Pancreas (tissue), 10 donors: ENCODE measurements at places on chromosomes 4 and X. TPM values are rescaled to one million over a fixed set of nuclear protein-coding genes. Genes with fewer than 3 reads are reported as not detected.

Gene MECP2
- total RNA-seq, result 25.0 TPM

Gene CYSLTR1
- 0.19 TPM for total RNA-seq

Gene IL1RAPL1
- total RNA-seq, result not detected

DNA sequence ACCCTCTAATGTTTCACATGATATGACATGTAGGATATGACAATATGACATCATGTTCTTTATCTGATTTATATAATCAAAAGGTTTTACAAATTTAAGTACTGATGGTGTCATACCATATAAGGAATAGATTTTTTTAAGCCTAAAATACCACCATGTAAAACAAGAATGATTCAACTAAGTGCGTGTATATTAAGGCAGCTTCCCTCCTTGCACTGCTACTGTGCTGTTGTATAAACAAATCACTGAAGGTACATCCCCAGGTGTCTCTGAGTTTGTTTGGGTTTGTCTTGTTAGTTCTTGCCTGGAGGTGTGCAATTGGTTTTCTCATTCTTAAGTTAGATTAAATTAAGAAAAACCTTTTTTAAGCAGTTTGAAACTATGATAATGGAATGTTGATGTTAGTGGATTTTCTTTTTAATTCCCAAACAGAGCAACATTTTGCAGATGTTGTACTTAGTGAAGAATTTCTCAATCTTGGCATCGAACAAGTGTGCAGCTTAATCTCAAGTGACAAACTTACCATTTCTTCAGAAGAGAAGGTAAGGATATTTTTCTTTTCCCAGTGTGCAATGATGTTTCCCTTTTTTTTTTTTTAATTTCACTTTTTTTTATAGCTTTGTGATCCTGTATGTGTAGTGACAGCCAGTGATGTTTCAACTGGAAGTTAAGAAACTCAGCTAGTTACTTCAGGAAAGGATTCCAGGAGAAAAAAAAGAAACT is 33.4 kb upstream of the MSMO1 start:
- no peak for DNase-seq

GRCh38 chr4:20478412-20478811 is 221.8 kb upstream of the PACRGL start:
- DNase-seq, result no peak

DNA sequence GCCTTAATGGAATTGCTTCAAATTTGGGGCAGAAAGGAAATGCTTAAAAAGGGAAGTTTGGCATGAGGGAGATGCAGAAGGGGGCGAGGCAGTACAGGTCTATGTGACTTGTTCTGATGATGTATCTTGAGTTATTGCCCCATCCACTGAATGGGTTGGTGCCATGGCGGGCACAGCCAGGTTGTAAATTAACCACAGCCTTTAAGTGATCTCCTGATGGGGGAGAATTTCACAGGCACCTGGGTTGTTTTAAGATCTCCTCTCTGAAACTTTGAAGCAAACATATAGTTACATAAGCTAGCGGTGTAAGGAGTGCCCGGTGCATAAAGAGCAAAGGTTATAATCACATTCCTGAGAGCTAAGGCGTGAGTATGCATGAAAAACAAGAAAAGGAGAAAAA is 37.0 kb downstream of the NPY5R start:
- no peak for DNase-seq
